ENCODE measurements at places on chromosomes 2 and 18.

DNA sequence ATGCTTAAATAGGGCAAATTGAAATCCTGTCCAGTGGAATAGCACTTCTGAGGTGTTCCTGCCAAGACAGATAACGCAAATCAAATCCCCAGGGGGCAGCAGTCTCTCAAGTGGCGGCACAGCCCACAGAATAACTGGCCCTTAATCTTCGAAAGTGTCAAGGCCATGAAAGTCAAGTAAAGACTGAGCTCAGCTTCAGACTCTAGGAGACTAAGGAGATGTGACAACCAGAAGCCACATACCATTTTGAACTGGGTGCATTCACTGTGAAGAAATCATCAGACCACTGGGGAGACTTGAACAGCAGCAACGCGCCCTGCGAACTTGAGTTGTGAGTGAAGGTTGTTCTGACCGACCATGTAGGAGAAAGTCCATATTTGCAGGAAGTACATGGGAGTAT is 66.0 kb upstream of the ASAP2 start:
- DNase-seq, result no peak

DNA sequence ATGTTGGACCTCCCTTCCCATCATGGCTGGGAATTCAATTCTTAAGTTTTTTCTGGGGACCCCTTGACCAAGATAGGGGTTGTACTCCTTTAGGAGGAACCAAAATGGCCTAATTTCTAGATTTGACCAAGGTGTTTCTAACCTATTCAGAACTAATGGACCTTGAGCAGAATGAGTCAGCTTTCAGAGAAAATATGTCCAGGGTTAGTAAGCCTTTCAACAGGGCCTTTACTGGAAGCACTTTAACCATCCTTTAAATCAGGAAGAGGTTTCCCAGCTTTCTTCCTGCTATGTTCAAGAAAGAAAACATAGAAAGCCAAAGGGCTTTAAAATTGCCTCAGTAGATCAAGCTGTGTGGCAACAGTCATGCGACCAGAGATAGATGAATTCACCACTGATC is 1184.9 kb upstream of the ACVR2A start:
- DNase-seq, result no peak

DNA sequence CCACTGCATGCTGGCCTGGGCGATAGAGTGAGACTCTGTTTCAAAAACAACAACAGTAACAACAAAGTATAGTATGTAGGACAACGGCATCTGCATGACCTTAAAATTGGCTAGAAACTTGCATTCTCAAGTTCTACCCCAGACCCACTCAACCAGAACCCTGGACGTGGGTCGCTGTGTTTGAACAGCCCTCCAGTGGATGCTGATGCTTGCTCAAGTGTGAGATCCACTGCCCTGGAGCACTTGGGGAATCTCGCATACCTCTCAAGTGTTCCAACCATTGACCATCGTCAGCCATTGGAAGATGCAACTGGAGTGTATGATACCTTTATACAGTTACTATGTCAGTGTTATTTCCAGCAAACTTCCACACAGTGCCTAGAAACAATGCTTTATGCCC is 435.9 kb downstream of the DCDC2C start:
- no peak for DNase-seq

DNA sequence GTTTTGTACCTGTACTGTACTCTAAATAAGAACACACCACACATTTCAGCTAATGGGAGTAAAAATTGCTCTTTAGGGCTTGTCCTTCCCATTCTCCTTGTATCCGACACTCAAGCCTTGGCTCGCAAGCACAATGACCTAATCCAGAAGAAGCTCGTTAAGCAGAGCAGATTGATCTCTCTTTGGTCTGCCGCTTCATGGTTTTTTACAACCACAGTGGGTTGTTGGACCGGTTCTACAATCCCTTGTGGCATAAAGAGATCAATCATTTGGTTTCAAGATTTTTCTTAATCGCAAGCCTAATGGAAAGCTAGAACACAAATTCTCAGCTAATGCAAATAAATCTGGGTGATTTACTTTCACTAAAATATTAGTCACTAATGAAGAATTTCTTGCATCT is 662.1 kb downstream of the LRP1B start:
- DNase-seq, result no peak

DNA sequence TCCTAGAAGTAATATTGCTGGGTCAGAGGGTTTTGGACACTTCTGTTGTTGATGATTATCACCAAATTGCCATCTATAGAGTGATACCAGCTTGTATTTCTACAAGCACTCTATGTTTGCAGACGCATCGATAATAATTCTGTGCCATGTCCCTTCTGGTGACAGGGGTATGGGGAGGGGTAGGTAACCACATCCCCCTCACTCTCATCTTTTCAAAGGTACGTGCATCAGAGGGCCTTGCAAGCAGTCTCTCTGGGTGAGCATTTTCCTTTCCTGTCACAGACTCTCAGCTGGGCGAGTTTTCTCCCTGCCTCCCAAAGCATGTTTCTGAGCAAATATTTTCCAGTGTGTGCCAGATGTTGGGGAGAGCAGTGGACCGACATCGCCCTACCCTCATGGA is 98.0 kb downstream of the SMAD7 start:
- DNase-seq, result no peak

DNA sequence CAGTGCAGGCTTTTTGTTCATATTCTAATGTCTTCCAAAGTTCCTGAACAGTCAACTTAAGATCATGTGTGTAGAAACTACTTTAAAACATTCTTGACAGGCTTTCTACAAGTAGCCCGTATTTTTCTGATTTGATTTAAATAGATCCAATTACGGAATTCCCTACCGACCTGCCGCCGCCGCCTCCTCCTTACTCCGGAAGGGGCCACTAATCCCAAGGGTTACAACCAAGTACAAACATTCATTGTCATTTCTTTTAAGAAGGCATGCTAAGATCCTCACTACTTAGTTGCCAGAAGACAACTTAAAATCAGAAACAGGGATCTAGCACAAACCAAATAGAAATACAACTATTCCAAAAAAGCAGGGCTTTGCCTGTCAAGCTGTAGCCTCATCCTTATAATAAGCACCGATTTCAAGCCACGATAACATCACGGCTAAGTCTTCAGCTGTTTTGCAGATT is 784 bp downstream of the WDR33 start:
- DNase-seq, result no peak

DNA sequence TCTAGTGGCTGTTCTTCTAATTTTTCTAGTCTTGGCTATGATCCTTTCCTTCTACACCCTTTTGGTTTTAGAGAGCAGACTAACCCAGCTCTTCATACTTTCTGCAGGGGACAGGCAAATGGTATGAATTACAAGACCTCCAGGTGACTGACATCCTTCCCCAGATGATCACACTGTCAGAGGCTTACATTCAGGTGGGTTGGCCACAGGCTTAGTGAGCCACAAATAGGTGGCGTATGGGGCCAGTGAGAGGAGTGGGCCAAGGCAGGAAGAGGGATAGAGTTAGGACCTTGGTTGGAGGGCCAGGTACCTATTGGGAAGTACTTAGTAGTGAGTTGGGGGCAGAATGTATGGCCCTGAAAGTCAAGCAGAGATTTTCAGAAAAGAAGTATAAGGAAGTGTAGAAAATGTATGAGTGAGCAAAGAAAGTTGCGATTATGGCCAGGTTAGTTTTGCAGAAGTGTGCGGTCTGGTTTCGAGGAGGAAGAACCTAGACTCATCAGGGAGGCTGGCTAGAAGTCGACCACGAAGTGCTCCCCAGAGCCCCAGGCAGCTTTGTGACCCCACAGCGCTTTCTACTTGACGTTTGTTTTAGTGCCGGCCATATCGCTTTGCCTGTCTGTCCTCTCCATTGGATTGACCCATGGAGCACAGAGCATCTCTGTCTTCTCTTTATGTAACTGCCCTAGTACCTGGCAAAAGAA is 20.0 kb downstream of the SFTPB start:
- DNase-seq, result no peak

- peak; percentile 24 for DNase-seq
Observed at GRCh38 chr2:236512902-236513435, 56.7 kb upstream of the ACKR3 start.
